ENCODE measurements at places on chromosomes 4 and X.

GRCh38 chr4:174058846-174059245 is 224.6 kb downstream of the FBXO8 start:
- no peak for DNase-seq

GRCh38 chr4:7985891-7986441 is 46.3 kb upstream of the AFAP1 start:
- DNase-seq = no peak

- DNase-seq = no peak
Observed at GRCh38 chr4:124201636-124202035, 510.9 kb downstream of the ANKRD50 start.

DNA sequence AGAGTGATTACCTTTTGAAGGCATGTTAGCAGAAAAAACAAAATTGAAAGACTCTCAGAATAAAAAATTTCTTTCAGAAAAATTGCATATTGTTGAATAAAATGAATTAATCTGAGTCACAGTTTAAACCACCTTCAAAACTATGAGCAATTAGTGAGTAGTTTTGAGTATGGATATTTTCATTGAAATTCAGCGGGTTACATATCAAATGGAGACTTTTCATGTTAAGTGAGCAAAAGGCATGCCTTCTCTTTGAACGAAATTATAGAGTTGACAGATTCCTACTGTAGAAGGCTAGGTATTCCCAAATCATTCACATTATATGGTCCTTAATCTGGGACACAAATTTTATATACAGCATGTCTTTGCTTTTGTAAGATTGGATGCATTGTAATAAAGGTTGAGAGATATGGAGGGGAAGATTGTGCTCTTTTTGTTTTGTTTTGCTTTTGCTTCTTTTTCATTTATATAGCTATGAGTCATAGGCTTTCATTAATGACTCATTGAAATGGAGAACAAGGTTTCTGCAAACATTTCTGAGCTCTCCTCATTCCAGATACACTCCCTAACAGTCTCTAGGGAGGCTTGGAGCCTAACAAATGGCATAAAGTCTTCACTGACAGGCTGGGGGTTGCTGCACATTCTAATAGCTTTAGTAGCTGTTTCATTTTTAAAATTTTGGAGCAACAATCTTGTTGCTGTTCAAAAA is 21.6 kb downstream of the PCDH18 start:
- no peak for DNase-seq

DNA sequence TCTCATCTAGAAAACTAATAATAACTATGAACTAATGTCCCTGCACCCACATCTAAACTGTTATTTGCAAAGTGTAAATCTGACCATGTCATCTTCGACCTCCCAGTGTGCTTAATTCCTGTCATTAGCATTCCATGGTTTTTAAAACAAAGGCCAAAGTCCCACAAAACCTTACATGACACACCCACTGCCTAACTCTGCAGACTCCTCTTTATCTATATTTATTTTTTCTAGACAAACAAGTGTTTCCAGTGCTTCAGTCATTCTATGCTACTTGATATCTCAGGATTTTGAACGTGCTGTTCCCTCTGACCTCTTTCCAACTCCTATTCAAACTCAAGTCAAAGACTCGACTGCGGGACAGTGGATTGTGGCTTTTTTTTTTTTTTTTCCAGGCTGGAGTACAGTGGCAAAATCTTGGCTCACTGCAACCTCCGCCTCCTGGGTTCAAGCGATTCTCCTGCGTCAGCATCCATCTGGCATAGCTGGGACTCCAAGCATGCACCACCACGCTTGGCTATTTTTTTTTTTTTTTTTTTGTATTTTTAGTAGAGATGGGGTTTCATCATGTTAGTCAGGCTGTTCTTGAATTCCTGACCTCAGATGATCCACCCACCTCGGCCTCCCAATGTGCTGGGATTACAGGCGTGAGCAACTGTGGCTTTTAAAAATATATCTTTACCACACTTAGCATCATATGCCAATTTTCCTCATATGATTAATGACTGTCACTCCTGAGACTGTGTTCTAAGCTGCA is 1511.0 kb downstream of the ARAP2 start:
- DNase-seq = no peak

- DNase-seq = peak; percentile 60
Observed at GRCh38 chr4:117512414-117512813, 427.0 kb upstream of the TRAM1L1 start.

DNA sequence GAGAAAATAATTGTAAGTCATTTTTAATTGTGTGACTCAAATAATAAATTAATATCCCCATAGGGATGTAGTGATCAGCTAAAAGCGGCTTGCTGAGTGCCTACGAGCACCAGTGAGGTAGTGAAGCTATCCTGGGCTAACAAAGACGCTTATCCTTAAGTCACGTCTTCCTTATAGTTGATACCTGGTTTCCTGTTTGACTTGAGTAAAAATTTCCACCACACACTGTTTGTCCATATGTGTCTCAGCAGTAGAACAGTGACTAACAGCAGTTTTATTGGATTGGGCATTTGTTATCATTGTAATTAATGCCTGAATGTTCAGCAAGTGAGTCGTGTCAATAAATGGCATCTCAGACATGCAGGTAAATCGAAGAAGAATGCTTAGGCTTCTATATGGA is 241.1 kb downstream of the GRXCR1 start:
- DNase-seq = no peak

GRCh38 chr4:86306816-86307215 is 53.0 kb downstream of the MAPK10 start:
- DNase-seq = no peak

- no peak for DNase-seq
Observed at GRCh38 chr4:125573368-125573767, 258.6 kb downstream of the FAT4 start.

- DNase-seq = no peak
Observed at GRCh38 chrX:112211459-112211858, 128.9 kb upstream of the TRPC5 start.

GRCh38 chrX:40019541-40019940 is 78.2 kb downstream of the BCOR start:
- DNase-seq = no peak

GRCh38 chr4:53592686-53593501 is 1.6 kb upstream of the LNX1 start:
- no peak for DNase-seq

- no peak for DNase-seq
Observed at GRCh38 chrX:104122829-104123228, 10.5 kb downstream of the ZCCHC18 start.

DNA sequence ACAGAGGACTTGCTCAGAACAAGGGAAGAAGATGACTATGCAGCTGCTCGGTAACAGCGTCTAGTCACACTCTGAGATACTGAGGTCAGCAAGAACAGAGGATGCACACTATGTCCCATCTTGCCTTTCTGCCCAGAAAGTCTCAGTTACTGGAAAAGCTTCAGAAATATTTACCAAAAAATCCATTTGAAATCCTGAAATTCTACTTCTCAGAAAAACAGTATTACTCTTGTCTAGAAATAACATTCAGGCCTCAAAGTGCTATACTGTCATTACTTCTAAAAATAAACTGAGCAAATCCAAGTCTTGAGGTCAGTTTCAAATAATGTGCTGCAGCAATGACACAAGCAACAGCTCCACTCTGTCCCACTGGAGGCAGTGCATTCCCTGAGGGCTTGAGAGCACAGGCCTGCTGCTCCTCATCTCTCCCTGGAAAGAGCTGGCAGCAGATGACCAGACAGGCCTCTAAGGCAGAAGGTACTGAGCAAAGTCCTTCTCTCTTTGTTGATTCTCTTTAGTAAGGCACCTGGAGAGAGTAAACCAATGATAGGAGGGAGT is 76.9 kb downstream of the CAMK2D start:
- DNase-seq = no peak

DNA sequence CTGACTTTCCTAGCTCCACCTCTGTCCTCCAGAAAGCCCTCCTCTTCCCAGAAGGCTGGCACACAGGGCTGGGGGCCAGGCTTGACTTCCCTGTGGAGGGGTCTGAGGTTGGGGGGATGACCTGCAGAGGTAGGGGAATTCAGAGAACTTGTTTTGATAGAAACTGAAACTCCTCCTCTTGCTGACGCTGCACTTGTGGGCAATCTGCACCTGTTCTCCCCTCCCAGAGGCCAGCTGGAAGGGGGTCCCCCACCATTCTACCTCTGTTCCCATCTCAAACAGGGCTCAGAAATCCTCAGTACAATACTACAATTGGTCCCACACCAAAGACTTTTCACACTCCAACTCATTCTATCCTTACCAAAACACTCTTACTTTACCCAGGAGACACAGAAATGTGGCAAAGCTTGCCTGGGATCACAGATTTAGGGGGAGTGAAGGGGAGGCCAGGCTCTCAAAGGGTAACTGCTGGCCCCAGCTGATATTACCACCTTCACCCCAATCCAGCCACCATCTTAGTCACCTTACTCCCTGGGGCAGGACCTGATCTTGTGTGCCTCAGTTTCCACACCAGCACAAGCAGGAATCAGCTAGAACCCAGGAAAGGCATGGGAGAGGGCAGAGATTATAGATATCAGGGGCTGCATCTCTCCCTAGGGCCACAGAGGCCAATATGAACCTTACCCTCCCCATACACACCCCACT is 18.5 kb downstream of the OTUD5 start:
- DNase-seq = no peak

DNA sequence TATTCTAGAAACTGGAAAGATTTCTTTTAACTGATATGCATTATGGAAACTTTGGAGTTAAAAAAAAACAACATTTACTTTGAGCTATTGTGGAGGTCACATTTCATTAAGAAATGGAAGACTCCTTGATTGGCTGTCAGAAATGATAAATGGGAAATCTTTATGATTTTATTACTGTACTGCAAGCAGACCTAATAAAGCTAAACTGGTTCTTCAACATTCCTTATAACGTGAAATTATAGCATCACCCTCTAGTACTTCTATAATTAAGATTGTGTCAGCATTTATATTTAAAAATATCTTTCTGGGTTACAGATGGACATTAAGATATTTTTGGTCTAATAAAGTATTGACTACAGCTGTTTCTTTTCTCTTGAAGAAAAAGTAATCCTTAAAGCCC is 213.8 kb upstream of the PACRGL start:
- DNase-seq = no peak

- DNase-seq = no peak
Observed at GRCh38 chr4:47715716-47716416, 122.0 kb downstream of the CORIN start.

DNA sequence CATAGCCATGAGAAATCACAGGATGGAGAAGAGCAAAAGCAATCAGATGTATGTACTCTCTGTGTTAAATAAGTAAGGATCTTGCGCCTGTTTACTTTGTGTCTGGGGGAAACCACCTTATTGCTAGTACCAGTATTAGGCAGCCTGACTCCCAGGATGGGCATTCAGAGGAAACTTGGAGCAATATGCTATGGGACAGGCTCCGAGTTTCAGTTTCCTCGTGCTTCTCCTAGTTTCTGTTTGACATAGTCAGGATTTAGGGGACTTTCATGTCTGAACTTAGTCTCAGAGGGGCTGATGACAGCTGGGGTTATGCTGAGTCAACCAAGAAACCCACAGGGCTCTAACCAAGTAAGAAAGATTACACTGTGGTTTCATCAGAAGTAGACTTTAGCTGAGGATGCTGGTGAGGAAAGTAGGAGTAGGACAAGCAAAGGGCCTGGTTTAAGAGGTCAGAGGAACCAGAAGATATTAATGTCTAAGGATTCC is 13.5 kb downstream of the NSUN7 start:
- DNase-seq = no peak

- DNase-seq = no peak
Observed at GRCh38 chrX:1389181-1389992, 2.5 kb downstream of the SLC25A6 start.

DNA sequence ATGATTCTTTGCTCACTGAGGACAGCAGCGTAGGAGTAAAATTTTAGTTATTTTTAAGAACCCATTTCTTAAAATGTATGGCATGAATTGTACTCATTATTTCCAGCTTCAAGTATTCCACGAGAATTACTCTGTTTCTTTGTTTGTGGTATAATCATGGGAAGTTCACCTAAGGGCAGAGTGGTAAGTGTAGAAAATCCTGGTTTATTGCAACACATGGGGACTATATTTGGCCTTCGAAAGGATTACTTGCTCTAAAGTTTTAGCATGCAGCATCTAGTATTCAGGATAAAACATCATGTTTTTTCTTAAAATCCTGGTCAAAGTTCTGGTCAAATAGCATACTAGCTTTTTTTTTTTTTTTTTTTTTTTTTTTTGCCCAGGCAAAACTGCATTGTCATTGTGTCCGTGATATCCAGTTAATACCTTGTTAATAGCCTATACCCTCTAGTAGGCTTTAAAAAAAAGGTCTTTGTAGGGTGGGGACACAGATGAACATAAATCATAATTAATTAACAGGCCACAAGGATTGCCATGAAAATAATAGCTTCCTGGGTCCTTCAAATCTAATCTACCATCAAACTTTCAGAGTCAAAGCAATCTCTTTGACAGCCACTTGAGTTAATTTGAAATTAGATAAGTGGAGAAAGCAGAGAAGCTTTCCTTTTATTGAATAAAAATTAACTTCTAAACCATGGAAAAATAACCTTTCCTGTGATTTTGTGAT is 44.6 kb upstream of the VEGFC start:
- DNase-seq = peak; percentile 69

DNA sequence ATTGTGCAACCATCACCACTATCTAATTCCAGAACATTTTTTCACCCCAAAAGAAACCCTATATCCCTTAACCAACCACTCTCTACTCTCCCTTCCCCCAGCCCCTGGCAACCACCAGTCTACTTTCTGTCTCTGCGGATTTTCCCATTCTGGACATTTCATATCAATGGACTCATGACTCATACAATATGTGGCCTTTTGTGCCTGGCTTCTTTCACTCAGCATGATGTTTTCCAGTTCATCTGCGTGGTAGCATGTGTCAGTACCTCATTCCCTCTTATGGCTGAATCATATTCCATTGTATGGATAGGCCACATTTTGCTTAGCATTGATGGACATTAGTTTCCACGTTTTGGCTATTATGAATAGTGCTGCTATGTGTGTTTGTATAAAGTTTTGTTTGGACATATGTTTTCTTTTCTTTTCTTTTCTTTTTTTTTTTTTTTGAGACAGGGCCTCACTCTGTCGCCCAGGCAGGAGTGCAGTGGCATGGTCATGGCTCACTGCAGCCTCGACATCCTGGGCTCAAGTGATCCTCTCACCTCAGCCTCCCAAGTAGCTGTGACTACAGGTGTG is 335.4 kb downstream of the BCOR start:
- DNase-seq = no peak

- DNase-seq = no peak
Observed at GRCh38 chr4:113919611-113920010, 59.8 kb downstream of the ARSJ start.

- peak; percentile 54 for DNase-seq
Observed at GRCh38 chr4:148054275-148054674, 322.4 kb downstream of the ARHGAP10 start.

DNA sequence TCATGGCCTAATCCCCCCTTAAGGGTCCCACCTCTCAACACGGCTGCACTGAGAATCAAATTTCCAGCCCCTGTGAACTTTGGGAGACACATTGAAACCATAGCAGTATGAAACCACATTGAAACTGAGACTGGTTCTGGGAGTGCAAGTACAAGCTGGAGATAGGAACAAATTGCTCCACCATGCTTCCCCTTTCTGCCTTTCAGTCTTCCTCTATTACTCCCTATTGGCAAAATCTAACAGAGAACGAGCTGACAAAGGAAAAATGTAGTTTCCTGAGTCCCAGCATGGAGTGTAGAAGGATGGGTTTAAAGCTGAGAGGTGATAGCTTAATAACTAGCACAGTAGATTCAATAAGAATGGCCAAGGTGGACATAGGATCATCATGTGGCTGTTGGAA is 161.7 kb upstream of the RPL34 start:
- DNase-seq = no peak

GRCh38 chr4:152106113-152106763 is 345.4 kb upstream of the GATB start:
- no peak for DNase-seq

- no peak for DNase-seq
Observed at GRCh38 chr4:80803337-80803736, 227.2 kb upstream of the BMP3 start.

GRCh38 chr4:173056271-173056670 is 112.3 kb upstream of the GALNT7 start:
- no peak for DNase-seq
